ENCODE measurements at places on chromosomes 16 and 17.

DNA sequence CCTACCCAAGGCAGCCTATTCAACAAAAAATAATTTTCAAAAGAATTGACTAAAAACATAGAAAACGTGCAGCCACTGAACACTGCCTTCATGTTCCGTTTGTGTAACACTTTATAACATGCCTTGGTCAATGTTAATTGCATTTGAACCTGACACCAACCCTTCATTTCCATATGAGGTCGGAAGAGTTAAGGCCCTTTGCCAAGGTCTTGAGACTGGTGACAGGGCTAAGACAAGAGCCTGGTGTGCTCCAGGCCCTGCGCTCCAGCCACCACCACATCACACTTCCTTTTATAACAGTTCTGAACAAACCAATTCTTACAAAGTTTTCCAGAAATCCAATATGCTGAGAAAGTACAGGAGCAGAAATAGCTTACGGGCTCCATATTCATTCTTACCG lies 4.2 kb downstream of the BBS2 start:
- no peak for DNase-seq

DNA sequence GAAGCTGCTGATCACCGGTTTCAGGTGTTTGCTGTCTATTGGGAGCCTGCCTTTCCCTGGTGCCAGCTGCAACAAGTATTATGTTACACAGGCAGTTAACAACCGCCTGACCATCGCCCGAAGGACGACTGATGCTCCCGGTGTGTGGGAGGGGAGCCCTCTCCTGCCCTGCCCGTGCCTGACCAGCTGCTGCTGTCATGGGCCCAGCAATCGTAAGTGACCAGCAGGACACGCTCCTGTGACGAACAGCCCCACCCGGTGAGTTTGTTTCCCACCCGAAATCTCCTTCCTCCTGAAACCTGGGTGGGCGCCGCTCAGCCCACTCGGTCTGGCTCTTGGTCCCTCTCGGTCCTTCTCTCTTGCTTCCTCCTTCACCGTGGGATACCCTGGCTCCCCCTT lies 17.9 kb upstream of the UBE2I start:
- DNase-seq: no peak

DNA sequence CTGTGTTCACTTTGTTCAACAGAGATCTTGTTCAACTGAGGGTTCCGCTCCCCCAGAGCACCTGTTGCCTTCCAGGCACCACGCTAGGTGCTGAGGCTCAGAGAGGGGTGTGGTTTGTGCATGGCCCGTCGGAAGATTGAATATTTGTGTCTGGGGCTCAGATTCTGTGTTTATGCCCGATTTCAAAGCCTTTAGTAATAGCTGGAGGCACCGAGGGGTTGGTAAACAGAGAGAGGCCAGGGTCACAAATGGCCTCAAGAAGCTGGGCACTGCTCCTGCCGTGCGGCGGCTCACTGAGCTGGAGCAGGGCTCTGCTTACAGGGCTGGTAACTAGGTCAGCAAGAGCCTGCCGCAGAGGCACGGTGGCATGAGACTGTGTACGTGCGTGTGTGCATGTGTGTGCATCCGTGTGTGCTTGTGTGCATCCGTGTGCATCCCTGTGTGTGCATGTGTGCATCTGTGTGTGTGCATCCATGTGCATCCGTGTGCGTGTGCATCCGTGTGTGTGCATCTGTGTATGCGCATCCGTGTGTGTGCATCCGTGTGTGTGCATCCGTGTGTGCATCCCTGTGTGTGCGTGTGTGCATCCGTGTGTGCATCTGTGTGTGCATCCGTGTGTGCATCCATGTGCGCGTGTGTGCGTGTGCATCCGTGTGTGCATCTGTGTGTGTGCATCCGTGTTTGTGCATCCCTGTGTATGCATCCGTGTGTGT lies 5.4 kb downstream of the ITGAE start:
- no peak for DNase-seq

DNA sequence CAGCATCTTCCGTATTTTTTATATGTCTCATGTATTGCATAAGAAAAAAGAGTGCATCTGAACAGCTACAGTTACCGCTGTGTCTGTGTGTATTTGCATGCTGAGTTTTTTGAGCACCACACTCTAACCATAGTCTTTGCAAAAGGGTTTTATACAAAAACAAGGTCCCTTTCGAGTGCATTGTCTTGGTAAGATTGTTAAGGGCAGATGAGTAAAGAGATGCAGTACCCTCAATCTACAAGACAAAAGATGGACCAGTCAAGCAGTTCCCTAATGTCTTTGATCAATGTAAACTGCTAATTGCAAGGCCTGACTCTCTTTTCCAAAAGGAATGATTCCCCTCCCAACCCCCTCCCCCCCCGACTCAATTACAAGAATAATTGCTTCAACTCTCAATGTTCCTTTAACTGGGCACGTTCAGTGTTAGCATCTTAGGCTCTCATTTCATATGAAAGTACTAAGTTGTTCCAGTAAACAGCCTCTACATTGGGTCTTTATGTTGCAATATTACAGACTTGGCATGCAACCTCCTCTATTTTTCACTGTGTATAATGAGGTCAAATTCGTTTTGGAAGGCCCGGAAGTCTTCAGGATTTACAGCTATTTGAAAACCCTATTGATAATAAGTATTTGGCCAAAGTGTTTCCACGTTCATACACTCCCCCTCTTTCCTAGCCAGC lies 471.4 kb upstream of the RBFOX1 start:
- DNase-seq: no peak

GRCh38 chr17:56675876-56676660 lies 82.6 kb downstream of the NOG start:
- no peak for DNase-seq

GRCh38 chr16:7888411-7888810 lies 555.8 kb downstream of the RBFOX1 start:
- no peak for DNase-seq

- no peak for DNase-seq
Measured at GRCh38 chr16:85567101-85567866, 45.8 kb upstream of the GSE1 start.

All from GM19239 (cell line).